ENCODE measurements at places on chromosomes 5 and 9.
A peak's percentile ranks its signal among the peaks of the same experiment; 100 is the strongest.

DNA sequence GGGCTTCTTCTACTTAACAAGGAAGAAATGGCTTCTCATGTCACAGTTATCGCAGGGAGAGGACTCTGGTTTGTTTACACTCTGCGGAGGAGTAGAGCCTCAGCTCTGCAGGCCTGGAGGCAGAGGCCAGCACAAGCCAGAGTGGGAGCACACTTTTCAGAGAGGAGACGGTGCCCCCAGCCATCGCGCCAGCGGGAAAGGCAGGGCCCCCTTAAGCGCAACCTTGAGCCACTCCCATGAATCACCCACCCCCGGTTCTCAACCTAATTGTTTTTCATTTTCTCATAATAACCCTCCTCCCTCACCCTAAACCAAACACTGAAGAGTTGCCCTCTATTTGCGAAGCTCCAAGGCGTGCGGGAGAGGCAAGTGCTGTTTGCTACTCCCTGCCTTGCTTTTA, 208.4 kb upstream of the TBCA start:
- no peak for DNase-seq

DNA sequence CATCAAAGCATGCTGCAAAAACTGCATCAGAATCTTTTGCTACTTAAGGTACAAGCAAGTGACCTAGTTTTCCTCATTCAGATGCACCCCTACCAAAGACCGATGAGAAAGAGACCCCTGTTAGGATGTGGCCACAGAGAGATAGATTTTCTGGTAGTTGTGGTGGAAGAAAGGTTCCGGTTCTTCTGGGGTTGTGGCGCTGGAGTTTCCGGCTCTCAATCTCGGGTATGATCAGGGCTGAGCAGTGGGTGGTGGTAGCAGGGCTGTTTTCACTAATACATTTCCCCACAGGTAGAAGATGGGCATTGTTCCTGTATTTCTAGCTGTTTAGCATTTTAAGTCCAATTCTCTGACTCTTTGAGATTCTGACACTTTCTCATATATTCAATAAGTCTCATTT, 58.4 kb downstream of the PCSK1 start:
- DNase-seq: no peak

DNA sequence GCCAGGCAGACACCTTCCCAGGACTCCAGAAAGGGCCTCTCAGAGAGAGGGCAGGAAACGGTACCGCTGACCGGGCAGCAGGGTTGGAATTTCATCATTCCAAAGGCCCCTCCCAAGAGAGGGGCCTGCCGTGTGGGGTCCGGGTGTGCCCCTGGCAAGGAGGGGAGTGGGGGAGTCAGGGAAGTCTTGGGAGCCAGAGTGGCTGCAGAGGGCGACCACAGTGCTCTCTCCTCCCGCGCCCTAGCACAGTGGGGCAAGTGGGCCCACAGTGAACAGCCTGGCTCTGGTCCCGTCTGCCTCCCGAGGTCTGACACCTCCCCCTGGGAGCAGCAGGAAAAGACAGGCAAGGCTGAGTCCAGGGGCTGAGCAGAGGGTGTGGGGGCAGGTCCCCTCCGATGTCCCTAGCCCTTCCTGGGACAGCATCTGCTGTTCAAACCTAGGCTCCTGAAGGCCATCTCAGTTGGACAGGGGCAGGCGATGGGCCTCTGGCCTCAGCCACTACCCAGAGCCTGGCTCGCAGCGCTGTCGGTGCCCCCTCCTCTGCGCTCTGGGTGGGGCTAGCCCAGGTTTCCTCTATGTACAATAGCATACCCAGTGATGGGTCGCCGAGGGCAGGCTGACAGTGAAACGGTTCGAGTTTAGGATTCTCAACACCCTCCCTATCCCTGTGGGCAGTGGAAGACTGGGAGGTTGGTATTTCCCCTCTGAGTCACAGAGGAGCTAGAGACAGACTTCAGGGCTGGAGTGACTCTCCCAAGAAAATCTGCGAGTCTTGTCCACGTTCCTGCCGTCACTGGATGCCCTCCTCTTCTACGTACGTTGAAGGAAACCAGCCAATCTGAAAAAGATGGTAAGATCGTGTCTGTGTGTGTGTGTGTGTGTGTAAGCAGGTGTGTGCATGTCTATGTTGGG, 25.4 kb upstream of the SARDH start:
- DNase-seq: no peak

GRCh38 chr5:68086857-68087256, 128.7 kb upstream of the PIK3R1 start:
- DNase-seq: no peak

DNA sequence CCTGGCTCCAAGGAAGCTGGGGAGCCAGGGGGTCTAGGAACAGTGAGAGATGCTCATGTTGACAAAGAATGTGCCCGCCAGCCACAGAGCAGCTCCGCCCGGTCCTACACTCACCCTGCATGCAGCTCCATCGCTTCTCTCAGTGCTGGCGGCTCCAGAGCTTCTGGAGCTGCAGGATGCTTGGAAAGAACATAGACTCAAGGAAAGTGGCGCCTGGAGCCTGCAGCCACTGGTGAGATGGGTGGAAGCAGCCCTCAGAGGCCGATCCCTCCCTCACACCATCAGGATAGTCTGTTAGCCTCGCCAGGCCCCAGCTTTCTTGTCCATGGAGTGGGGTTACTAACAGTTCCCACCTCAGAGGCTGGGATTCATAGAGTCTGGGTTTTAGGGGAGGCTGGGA, 26.4 kb upstream of the SLC6A19 start:
- DNase-seq: no peak

DNA sequence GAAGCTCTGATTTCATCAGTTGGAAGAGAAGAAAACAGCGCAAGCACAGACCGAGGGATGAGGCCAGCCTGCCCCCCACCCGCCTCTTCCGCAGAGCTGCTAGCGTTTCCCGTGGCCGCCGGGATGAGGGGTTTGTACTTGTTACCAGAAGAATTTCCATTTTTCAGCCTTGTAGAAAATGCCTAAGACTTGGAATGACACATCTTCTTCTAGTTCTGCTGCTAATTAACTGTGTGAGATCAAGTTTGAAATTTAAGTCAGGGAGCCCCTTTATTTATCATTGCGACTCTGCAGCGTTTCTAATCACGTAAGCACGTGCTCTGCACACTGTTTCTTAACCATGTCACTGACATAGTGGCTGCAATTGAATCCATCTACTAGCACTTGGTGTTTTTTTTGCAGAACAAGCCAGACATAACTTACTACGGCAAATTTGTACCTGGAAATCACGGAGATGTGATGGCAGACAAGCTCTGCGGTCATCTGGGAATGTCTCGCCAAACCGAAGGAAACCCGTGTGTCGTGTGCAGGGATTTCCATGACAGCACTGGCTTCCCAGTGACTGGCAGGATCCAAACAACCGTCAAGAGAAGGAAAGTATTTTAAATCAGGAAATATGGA, 41.8 kb upstream of the ROR2 start:
- no peak for DNase-seq

DNA sequence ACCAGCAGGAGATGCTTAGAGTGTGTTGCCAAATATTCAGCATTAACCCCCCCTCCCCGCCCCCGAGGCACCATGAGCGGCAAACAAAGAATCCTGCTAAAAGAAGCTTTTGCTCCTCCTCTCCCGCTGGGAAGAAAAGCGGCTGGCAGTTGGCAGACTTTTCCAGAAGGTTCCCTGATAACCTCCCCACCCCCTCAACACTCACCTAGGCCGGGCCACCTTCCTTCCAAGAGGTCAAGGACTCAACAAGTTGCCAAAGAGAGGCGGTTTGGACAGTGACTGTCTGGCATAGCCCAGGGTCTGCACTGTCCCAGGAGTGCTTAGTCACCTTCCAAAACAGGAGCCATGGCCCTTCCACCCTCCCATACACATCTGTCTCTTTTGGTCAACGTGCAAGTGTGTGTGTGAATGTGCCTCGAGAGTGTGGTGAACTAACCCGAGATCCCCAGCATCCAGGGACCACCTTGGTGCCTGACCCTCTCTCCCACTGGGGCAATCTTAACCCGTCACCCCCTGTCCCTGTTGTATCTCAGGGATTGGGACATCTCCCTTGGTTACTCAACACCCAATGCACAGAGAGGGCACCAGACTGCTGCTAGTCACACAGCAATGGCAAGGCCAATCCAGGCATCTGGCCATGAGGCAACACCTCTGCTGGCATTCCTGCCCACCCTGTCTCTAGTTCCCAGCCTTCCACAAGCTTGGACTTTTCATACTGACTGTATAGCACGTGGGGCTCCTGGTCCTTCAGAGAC, 18.9 kb downstream of the CAMK2A start:
- no peak for DNase-seq

GRCh38 chr5:155408465-155408864, 394.9 kb downstream of the KIF4B start:
- DNase-seq: no peak

DNA sequence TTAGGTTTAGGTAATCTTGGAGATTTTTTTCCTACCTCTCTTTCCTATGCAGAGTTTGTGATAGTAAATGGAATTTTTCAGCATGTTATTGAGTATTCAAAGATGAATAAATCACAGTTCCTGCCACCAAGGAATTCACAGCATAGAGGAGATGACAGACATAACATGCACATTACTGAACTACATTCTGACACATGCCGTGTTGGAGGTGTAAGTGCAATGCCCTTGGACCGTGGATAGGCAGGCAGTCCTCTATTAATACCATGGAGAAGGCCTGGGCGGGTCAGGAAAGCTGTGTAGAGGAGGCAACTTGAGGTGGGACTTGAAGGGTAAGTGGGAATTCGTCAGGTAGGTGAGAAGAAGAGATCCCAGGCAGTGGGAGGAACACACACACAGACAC, 43.9 kb downstream of the MCCC2 start:
- DNase-seq: no peak

DNA sequence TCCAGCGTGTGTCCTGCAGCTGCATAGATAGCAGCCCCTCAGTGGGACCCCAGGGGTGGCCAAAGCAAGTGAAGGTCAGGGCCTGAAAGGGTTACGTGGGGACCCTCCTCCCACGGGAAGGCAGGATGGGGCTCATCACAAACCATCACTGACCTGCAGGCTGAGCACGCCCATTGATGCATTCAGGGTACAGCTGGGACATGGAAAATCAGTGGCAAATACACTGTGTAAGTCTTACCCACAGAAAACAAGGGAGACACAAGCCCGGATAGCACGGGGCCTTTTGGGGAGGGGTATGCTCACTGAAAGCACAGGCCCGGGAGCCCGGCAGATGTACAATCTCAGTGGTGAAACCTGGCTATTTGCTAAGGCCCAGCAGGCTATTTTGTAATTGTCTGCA, 49.1 kb downstream of the SEMA4D start:
- DNase-seq: no peak

DNA sequence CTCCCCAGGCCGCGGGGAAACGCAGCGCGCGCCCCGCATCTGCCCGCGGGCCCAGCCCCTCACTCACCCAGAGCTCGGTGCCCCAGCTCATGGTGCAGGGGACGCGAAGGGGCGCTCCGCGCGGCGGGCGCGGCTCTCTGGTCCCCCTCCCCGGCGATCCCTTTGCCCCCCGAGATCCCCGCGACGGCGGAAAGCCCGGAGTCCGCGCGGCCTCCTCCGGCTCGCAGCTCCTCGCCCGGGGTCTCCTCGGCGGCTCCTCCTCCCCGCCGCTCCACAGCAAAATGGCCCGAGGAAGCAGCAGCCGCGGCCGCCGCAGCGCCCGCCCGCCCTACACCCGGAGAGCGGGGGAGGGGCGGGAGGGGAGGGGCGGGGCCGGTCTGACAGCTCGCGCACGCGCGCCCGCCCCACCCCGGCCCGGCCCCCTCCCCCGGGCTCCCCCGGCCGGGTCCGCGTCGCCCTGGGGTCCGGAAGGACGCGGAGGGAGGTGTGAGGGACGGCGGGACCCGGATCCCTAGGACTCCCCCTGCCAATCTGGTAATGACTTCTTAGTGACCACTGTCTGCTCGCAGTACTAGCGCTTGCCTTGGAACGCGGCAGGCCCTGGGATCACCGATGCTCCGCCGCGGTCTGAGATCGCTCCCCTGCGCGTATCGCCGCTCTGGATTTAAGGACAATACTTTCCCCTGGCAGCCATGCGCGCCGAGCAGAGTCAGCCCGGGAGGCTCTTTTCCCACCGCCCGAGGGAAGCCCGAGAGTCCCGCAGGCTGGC, at the start of gene FNBP1:
Gene FNBP1 (minus strand): TSS at position 305 of the 769 bp plus-strand sequence. CDS start 214 bp downstream, at position 91.
- peak; percentile 27 for DNase-seq

DNA sequence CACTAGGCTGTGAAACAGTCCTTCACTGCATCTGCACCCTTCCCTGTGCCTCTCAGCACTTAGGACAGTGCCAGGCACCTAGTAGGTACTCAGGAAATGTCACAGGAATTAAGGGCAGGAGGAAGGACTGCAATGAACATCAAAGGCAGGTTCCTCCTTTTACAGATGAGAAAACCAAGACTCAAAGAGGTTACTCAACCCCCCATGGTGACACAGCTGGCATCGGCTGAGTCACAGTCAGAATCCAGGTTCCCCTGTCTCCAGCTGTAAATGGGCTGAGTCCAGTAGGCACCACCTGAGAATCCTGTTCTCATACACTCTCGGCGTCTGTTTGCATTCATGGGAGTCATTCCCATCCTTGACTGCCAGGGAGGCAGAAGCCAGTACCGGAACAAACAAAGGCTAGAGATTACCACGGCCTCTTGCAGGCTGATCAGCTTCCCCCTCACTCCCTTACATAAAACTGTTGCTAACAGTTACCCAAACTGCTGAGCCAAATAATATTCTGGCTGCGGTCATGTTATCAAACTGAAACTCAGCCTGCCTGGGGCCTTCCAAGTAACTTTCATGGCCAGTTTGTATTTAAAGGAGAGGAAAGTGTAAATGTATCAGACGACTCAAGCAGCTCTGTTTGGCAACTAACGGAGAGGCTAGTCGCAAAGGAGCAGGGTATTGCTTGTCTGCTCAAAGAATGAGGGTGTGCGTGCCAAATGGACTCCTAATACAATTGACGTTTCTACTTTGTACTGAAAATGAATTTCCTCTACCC, 201.7 kb downstream of the PAPPA start:
- no peak for DNase-seq

GRCh38 chr5:171080186-171080938, 218.5 kb downstream of the RANBP17 start:
- no peak for DNase-seq

DNA sequence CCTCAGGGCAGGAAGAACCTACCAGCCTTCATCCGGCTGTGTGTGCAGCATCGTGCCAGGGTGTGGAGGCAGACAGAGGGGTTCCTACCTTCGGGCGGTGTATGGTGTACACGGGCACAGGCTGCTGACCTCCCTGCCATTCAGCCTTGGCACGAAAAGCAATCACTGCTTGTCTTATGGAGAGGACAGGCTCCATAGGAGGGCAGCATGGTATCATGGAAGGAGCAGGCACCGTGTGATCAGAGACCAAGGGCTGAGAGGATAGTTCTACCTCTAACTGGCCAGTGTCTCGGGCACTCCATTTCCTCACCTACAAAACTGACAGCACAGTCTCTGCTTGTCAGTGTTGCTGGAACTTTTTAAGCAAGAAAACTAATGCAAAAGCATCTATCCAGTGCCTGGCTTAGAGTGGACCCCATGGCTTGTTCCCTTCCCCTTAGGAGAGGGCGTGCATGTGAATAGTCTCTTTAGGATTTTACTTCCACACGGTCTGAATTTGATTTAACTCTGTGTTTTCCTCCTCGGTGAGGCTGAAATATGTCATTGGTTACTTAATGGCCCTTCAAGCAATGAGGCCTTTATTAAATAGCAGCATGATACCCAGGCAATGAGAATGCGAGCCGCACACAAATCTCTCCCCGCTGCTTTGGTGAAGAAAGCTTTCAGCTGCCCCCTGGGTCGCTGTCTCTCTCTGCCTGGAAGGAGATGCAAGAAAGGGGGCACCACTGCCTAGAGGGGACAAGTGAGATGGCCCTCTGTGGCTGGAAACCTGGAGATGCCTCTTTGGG, 22.2 kb downstream of the TTLL11 start:
- no peak for DNase-seq

- no peak for DNase-seq
Observed at GRCh38 chr9:112446080-112446479, 40.5 kb upstream of the KIAA1958 start.

GRCh38 chr9:18675332-18675731, 201.4 kb downstream of the ADAMTSL1 start:
- DNase-seq: no peak

All from NCI-H1048 (cell line).